Lower leg skin (tissue), 4 donors: ENCODE measurements at places on chromosomes 3 and 15.

GRCh38 chr3:192408007-192408646 lies 319.2 kb downstream of the FGF12 start:
- peak; percentile 80 for DNase-seq

- no peak for DNase-seq
These were observed 15.5 kb downstream of the CCR5 start for GRCh38 chr3:46386205-46386604.

DNA sequence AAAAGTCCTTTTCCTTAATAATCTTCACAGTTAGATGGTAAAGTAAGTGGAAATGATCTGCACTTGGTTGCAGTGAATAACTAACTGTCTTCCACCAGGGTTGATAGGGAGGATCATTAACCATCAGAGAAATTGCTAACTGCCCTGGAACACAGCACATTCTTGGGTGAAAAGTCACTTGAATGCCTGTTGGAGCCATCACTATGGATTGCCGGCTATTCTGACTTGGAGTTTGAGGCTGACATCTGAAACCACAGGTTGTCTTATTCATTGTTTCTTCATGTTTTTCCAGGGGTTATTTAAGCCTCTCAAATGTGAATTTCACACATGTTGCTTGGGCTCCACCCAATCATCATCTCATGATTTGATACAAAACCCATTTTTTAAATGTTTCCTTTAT lies 901.4 kb downstream of the MCTP2 start:
- no peak for DNase-seq

- DNase-seq: no peak
These were observed 3.9 kb upstream of the BDH1 start for GRCh38 chr3:197559651-197560050.

- no peak for DNase-seq
These were observed 19.8 kb downstream of the DGKG start for GRCh38 chr3:186342197-186342596.

- no peak for DNase-seq
These were observed 13.3 kb upstream of the SRPRB start for GRCh38 chr3:133792171-133792763.

DNA sequence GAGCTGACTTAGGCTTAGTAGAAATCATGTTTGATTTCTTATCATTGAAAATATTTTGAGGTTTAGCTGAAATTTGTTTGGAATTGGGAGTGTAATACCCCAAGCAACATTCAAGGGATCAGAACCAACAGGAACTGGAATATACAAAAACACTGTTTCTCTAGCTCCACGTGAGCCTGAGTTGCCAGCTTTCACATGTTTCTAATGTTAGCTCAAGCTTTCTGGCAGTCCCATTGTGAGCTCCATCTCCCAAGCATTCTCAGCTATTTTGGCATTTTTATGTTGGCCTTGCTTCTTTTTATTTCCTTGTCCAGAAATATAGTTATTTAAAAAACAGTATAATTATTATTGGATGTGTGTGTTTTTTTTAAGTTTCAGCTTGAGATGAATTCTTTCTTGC lies 427.1 kb upstream of the DPH6 start:
- no peak for DNase-seq

DNA sequence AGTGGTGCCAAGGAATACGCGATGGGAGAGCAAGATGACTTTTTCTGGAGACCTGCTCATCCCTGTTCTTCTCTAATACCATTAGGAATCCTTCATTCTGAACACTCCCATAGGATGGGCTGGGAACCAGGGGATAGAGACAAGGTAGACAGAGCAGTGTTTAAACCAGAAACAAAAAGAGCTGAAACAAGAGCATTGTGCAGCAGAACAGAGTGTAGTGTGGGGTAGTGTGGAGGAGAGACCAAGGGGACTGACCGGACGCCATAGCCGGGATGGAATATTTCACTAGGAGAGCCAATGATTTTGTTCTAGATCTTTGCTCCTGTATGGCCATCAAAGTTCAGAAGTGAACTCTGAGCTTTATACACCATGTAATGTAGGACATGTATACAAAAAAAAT lies 15.6 kb downstream of the HCLS1 start:
- no peak for DNase-seq

- no peak for DNase-seq
These were observed 404.4 kb upstream of the MDFIC2 start for GRCh38 chr3:70716832-70717231.

GRCh38 chr3:113232342-113232741 lies 21.0 kb downstream of the BOC start:
- DNase-seq: peak; percentile 40

DNA sequence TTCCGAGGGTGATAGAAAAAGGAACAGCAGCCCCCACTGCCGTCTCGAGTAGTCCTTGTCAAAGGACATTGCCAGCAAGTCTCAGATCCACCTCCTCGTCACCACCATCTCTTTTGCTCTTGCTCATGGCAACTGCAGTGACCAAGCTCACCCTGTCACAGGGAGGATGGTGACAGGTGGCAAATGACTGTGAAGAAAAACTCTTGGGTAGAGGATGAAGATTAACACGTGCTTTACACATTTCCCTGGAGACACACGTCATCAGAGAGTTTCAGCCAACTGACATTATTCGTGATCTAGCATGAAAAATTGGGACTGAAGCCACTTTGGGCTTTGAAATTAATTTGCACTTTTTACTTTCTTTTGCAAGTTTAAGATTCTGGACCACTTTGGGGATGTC lies 174.3 kb downstream of the EBLN2 start:
- DNase-seq: no peak

DNA sequence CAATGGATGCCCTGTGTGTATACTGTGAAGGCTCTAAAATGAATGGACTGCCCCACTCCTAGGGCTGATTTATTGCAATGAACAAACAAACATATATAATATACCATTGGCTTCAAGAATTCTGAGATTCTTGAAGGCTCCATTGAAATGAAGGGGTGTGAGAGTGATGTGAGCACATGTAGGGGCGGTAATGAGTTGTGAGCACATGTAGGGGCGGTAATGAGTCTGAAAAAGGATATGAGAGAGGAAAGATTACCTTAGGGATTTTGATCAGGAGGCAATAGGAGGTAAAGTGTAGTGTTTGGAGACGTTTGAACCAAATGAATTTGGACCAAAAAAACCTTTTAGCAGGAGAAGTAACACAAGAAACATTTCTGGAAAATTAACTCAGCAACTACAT lies 3.7 kb downstream of the FAM162A start:
- no peak for DNase-seq

DNA sequence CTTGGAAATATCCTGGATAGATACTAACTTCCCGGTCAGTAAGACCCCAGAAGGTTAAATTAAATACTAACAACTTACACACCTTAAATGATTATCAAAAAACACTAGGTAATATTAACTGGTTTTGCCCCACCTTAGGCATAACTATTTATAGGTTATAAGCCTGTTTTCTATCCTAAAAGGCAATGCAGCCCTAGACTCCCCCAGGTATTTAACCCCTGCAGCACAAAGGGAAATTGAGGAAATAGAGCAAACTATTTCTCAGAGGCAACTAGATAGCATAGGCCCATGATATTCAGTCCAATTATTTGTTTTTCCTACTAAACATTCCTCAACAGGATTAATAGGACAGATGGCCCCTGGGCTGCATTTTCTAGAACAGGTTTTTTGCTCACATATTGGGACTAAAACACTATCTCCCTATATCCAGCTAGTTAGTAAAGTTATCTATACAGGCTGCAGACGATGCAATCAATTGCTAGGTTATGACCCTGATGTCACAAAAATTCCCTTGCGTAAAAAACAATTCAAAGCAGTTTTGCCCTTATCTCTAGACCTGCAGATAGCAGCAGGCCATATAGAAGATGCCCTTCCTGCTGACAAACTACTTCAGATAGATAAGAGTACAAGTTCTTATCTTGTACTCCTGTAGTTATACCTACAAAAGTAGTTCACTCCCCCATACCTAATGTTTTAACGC lies 221.3 kb downstream of the DTWD1 start:
- DNase-seq: no peak

DNA sequence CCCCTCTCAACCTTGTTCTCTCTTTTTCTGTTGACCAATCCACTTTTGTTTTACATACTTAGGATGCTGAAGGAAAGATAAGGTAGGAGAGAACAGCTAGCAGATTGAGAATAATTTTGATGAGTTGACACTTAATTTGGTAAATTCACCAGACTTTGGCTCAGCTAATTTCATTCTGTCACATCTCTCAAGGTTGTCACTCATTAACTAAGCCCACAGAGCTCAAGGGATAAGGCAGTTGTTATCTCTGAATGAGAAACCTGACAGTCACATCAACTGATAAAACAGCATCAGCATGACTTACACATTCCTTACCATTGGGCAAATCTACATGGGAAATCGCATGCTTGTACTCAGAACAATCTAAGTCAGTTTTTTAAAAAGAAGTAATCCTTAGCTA lies 591.4 kb downstream of the NLGN1 start:
- DNase-seq: no peak

DNA sequence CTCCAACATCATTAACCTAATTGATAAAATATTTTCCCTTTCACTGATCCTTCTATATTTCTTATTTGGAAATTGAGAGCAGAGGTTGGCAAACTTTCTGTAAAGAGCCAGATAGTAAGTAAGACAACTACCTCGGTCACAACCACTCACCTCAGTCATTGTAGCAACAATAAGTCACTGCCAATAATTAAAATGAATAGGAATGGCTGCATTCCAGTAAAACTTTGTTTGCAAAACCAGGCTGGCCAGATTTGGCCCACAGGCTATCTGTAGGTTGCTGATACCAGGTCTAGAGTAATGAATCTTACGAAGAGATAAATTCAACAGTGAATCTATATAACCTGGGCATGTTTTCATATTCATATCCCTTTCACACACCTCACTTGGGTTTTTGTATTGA lies 316.2 kb upstream of the TBC1D5 start:
- no peak for DNase-seq

DNA sequence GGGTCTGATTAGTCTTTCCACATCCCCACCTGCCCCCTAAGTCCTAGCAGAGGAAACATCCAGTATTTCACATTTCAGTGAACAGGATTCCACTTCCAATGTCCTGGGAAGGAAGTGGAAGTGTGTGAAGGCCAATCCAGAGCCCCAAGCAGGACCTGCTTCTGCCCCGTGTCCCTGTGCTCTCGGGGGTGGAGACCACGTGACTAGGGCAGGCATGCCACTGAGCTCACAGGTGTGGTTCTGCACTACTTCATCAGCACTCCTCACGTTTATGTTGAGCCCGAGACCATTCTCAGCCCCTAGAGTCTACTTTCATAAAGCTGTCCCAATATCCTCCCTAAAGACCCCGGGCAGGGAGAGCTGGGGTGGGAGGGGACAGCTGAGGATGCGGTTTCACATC lies 84.3 kb downstream of the RAB11A start:
- no peak for DNase-seq

GRCh38 chr3:66931291-66931690 lies 66.8 kb upstream of the KBTBD8 start:
- DNase-seq: no peak

- DNase-seq: no peak
These were observed 179.4 kb downstream of the OPA1 start for GRCh38 chr3:193772422-193772763.

DNA sequence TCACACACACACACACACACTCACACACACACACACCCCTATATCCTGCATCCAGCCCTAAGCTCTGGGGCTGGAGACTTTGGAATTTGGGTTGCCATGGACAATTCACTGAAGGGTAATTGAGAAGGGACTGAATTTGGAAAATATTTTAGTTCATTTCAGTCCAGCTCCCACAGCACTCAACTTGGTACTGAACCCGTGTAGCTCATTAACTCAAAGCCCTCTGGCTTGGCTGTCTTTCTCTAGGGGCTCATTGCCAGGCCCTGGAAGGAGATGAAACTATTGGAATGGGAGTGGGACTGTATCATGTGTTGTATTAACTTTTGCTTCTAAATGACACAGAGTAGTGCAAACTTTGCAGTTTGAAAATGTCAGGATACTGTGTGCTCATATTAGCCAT lies 157.3 kb downstream of the EPHB1 start:
- DNase-seq: peak; percentile 10

GRCh38 chr15:56783156-56783856 lies 50.0 kb upstream of the ZNF280D start:
- no peak for DNase-seq
